ENCODE measurements at places on chromosomes 3 and 15.

GRCh38 chr15:100663086-100663914, 60.9 kb downstream of the ASB7 start:
- DNase-seq, result no peak

- DNase-seq, result peak; percentile 77
Measured at GRCh38 chr3:23874359-23875112, 42.3 kb downstream of the NKIRAS1 start.

- no peak for DNase-seq
Measured at GRCh38 chr3:94162700-94163099, 99.8 kb downstream of the NSUN3 start.

DNA sequence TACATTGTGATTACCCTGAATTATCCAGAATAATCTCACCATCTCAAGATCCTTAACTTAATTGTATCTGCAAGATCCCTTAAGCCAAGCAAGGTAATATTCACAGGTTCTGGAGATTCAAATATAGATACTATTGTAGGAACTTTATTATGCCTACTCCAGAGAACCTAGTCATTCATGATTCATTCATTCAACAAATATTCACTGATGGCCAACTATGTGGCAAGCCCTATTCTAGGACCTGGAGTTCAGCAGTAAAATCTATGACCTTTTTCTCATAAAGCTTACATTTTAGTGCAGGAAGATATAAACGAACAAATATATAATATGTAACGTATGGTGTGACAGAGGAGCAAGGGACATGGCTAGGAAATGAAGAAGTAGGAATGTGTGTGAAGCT, 49.6 kb downstream of the ISL2 start:
- DNase-seq, result no peak

DNA sequence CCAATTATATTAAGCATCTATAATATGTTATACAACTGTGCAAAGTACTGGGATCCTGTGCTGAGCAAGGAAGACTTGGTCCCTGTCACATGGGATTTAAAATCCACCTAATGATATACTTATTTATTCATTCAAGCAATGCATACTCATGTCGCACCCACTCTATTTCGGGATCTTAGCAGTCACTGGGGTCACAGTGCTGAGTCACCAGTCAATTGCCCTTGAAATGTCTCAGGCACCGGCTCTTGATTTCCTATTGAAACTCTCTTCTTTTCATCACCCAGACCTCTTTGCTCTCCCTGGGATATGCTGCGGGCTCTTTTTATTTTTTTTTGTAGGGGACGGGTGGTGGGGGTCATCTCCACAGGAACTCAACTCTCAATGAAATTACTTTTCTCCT, 194.5 kb upstream of the GAP43 start:
- peak; percentile 37 for DNase-seq

- no peak for DNase-seq
Measured at GRCh38 chr3:150080058-150080730, 109.5 kb upstream of the PFN2 start.

DNA sequence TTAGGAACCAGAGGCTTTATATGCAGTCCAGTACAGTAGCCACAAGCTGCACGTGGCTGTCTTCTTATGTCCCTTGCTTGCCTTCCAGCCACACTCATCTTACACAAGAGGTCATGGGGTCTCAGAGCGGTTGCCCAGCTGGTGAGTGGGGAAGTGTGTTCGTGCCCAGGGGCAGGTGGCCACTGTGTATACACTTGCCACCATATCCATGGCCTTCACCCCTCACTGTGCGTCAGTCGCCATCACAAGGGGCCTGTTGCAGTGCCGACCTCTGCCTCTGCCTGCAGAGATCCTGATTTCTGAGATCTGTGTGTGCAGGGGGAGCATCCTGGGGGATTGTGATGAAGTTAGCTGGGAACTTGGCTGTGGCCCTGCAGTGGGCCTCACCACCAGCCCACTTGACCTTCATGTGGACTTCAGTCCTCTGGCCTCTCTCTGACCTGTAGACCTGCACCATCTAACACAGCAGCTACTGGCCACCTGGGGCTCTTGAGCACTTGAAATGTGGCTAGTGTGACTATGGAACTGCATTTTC, 43.1 kb upstream of the SACM1L start:
- DNase-seq, result no peak

DNA sequence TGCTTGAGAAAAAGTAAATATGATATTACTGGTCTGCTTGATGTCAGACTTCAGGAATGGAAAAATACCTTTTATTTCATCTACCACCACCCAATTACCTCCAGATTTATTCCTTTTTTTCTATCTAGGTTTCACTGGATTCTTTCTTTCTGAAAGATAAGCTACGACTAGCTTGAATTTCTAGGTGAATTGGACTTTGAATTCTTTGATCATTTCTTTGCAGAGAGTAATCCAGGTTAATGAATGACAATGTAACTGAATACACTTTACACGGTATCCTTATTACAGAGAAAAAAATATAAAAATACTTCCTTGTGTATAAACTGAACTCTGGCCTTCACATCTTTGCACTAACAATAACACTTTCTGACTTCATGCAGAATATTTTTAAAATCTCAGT, 59.5 kb upstream of the TRPC1 start:
- no peak for DNase-seq

- no peak for DNase-seq
Measured at GRCh38 chr15:31557899-31558298, 231.3 kb downstream of the KLF13 start.

- DNase-seq, result no peak
Measured at GRCh38 chr3:133754455-133754854, 8.3 kb downstream of the TF start.

Data from foreskin fibroblast (primary cell).